ENCODE measurements at places on chromosomes 3 and 15. TPM values are rescaled to one million over a fixed set of nuclear protein-coding genes. Genes with fewer than 3 reads are reported as not detected.

CHRD gene
- total RNA-seq: 8.2 TPM

DNA sequence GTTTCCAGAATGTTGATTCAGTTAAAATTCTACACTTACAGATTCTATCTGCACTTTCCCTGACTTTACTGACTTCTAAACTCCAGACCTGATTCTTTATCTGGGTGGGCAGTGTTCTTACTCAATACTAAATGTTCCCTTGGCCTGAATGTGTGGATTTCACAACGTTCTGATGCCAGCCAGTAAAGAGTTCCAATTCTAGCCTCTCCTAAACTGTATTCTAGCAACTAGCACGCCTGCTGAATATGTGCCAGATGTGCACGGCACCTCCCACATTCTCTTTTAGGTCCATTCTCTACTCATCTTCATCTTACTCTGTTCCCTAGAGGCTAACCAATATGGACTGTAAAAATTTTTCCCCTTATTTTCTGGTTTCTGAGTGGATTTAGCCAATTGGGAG is 479.5 kb upstream of the AGTR1 start:
- no peaks in the 10 kb centered on the region for H3K36me3 ChIP-seq
- no peaks in the 10 kb centered on the region for H3K4me1 ChIP-seq
- no peaks in the 10 kb centered on the region for H3K27me3 ChIP-seq
- no peak overlapping the region for H3K27ac ChIP-seq

GP5 gene
- not detected for total RNA-seq

DNA sequence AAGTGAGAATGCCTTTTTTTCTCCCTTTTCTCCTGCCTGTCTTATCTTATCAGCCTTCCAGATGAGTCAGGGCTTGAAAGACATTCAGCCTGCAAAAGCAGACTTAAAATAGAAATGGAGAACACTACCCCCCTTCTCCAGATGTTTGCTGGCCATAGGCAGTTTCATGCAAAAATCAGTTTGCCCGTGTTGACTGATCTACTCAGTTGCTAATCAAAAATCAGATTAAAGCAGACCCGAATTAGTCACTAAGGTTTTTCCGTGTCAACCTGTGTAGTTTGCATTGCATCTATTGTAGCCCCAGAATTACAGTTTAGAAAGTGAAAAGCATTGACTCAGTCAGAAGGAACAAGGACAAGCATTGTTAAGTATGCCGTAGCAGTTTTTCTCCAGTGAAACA is 56.2 kb downstream of the IL5RA start:
- no peaks in the 10 kb centered on the region for H3K36me3 ChIP-seq
- H3K4me1 ChIP-seq: no peaks in the 10 kb centered on the region
- H3K27ac ChIP-seq: no peak overlapping the region
- no peak for ATAC-seq
- no peak overlapping the region for H3K4me3 ChIP-seq
- H3K27me3 ChIP-seq: no peaks in the 10 kb centered on the region

GRCh38 chr3:191781044-191781443 is 320.1 kb downstream of the PYDC2 start:
- no peaks in the 10 kb centered on the region for H3K36me3 ChIP-seq
- ATAC-seq: no peak
- no peak overlapping the region for H3K27ac ChIP-seq

- no peak overlapping the region for H3K27ac ChIP-seq
- no peaks in the 10 kb centered on the region for H3K4me1 ChIP-seq
- ATAC-seq: no peak
Measured at GRCh38 chr3:132509096-132509495, 88.0 kb upstream of the ACKR4 start.
